ENCODE measurements at places on chromosomes 4 and X.

- no peak for DNase-seq
Measured at GRCh38 chr4:107799669-107800450, 24.9 kb upstream of the SGMS2 start.

DNA sequence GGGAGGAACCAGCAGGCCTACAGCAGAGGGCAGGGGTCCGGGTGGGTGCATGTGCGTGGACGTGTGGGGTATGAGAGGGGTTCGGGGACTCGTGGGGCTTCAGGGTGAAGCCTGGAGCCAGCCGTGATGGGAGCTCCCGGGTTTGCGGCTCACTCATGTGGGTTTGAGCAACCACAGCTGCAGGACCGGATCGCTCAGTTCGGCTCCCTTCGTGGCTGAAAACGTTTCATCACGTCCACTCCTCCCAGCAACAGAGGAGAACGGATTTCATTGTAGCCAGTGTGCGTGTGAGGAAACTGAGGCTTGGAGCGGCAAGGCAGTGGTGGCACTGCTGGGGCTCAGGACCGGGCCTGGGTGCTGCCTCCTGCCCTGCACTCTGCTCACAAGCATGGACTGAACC, 10.6 kb downstream of the BGN start:
- DNase-seq: no peak

- DNase-seq: no peak
Measured at GRCh38 chr4:165443276-165443675, 64.5 kb downstream of the CPE start.

DNA sequence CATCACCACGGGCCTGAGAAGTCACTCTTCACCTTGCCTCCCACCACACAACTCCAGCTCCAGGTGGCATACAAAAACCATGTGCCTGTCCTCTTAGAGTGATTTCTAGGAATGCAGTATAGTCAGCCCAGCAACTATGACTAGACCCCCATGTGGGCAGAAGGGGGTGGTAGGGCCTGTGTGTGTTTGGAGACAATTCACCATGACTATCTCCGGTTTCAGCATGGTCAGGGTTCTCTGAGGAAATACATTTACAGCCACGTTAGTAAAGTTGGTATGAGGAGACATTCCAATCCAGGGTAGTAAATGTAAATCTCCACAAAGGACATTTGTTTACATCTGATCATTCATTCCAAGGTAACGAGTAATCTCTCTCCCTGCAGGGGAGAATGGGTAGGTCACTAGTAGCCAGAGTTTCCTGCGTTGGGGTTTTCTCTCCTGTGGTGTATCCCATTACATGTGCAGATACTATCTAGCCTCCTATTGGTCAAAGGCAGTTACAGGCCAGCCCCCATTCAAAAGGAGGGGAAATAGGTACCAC, 4.2 kb upstream of the MTMR1 start:
- no peak for DNase-seq

DNA sequence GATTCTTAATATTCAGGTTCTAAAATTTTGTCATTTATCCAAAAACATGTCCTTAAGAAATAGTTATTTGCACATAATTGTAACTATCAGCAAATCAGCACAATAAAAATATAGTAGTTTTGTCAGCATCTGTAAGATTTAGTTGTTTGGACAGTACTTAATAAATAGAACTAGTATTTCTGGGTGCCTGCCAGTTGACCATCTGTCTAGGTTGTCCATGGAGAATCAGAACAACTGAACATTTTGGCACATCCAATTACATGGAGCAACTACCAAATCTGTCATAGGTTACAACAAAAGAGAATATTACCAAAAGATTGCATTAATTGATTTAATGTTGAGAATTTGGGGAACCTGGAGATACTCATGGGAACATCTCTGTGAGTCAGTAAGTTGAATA, 305.5 kb upstream of the TACR3 start:
- no peak for DNase-seq

DNA sequence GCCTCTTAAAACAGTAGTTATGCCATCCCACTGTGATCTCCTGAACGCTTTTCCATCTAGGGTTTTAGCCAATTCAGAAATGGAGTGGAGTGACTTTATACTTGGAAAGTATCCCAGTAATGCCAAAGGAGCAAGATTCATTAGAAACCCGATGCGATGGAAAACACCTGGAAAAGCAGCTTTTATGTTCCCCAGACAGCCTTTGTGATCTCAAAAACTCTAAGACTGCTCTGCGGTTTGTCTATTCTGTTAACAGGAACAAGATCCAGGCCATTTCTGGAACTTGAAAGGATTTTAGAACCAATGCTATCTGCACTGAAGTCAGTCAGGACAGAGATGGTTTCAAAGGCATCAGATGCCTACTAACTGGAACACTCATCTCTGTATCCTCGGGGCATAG, 145.1 kb downstream of the APBB2 start:
- DNase-seq: no peak

DNA sequence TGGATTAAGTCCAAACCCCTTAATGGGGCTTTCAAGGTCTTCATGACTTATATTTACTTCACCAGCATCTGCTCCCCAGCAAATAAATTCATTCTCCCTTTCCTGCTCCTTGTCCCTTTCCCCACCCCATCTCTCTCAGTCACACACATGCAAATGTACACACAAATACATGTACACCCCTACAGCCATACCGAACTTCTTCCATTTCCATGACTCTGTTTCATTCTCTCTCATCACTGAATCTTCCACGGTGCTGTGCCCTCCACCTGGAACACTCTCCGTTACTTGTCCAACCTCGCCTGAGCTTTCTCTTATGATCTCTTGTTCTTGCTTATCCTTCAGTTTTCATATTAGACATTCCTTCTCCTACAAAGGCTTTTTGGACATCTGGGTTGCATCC, 22.0 kb upstream of the RPA4 start:
- DNase-seq: no peak

DNA sequence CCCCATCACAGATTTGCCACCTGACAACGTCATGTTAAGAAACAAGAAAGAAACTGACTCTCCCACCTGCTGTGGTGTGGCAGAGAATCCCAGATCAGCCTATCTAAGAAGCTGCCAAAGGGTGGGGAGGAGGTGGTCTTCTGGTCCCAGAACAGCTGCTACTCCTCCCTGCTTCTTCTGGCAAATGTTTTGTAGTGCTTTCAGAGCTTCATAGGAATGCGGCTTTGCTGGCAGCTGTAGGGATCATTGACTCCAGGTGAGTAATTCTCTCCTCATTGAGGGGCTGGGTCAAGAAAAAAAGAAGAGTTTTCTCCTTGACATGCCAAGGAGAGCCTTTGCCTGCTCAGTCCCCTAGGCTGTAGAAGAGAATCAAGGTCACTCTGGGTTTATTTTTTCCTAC, 23.3 kb downstream of the NRK start:
- DNase-seq: no peak

DNA sequence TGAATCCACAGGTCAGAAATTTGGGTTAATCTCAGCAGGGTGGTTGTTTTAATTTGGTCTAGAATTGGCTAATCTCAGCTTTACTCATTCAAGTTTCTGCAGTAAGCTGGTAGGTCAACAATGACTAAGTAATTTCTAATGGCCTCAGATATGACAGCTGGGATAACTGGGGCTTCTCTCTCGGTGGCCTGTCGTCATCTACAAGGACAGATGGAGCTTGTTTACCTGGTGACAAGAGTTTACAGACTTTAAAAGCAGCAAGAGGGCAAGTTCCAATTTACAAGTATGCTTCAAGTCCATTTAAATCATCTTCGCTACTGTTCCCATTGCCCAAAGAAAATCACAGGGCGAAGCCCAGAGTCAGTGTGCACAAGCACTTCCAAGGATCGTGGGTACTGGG, 453.9 kb downstream of the PDHA2 start:
- DNase-seq: no peak

GRCh38 chrX:33908898-33909297, 223.2 kb downstream of the FAM47A start:
- DNase-seq: no peak

DNA sequence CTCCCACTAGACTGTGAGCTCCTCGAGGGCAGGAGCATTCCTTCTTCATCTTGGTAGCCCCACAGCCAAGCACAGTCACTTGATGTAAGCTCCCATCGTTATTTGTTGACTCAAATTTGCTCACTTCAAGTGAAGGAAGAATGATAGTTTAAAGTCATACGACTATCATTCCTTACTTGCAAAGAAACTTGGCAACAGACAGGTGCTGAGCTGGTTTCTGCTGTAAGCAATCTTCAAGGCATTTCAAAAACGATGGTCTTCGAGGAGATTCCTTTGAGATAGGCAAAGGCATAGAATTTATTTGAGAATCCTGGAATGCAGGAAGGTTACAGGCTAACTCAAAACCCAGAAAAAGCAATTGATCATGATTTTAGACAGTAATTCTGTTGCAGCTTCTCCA, 64.8 kb downstream of the QDPR start:
- no peak for DNase-seq

- no peak for DNase-seq
Measured at GRCh38 chr4:72128741-72129140, 96.9 kb downstream of the NPFFR2 start.

DNA sequence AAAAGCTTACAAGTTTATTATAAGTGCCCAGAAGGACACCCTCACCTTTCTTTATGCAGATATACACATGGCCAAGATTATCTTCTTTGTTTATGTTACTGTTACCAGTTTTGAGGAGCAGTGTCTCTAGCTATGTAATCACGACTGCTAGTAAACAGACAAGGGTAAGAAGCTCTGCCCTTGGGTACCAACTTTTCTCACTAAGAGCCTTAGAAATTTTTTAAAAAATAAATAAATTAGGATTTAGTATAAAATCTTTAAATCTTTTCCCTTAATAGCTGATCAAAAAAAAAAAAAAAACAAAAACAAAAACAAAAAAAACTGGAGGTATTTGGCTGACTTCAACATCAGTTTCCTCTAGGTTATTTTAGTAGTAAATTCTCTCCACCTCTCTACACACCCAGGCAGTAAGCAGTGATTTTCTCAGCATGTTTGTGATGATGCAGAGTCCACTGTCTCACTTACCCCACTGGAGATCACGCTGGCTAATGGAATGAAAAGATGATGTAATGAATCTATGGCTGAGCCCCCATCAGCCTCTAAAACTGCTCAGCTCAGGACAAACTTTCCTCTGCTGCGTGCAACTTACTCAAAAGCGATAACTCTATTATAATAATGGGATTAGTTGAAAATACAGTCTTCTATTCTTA, 125.9 kb downstream of the FRYL start:
- no peak for DNase-seq

DNA sequence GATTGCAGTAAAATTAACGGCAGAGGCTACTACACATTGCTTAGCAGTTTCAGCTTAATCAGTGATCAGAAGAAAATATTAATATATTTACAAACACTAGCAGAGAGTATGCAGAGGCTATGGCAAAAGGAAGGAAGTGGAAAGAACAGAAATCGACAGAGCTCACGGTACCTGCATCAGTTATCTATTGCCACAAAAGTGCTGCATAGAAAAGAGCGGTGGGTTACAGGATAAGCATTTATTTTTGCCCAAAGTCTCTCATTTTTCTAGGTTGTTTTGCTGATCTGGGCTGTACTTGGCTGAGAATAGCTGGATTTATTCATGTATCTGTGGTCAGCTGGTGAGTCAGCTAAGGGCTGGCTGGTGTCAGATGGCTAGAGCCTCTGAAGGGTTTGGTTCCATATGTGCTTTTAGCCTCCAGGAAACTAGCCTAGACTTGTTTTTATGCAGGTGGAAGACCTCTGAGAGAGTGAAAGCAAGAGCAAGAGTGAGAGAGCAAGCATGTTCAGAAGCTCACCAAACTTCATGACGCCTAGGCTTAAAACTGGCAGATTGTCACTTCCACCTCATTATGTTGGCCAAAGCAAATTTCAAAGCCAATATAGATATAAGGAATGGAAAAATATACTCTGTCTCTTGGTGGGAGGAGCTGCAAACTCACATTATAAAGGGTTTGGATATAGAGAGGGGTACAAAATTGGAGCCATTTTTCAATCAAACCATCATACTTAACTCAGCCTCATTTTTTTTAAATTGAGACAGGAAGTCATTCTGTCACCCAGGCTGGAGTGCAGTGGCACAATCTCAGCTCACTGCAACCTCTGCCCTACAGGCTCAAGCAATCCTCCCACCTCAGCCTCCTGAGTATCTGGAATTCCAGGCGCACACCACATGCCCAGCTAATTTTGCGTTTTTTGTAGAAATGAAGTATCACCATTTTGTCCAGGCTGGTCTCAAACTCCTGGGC, 153.2 kb upstream of the RPL34 start:
- no peak for DNase-seq

GRCh38 chr4:80196922-80197573, at the start of gene PRDM8:
Gene PRDM8 (plus strand): TSS chr4:80197503. CDS start chr4:80200081, 2,578 bp downstream.
- no peak for DNase-seq

DNA sequence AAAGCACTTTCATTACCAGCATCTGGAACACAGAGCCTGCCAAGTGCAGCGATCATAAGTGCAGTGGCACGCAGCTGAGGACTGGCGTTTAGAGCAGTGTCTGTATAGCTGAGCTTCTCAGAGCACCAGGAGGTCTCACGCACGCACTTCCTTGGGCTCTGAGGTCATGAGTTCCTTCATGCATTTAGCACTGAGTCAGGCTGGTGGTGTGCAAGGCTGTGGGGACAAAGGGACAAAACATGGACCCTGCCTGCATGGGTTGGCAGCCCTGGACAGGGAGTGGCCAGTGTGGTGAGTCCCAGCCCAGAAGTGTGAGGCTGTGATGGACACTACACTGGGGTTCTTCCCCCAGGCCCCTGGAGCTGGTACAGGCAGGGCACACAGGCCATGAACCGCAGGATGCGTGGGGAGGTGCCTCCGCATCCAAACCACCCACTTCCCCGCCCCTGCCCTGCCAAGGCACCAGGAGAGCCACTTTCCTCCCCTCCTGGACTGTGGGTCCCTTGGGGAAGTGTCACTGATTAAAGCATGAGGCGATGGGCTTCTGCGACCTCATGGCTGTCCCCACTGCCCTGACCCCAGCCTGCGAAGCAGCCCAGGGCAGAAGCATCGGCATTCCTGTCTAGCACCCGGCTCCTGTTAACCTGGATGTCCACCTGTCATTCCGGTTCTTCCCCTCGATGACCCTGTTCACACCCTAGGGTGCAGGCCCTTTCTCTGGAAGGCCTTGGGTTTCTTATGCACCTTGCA, 37.2 kb upstream of the GPR78 start:
- DNase-seq: no peak

Data from stimulated activated CD8-positive, alpha-beta memory T cell treated with anti-CD3 and anti-CD28 coated beads, Interleukin-15, amount 100 ng/mL, for 24 hours (primary cell).